ENCODE measurements at places on chromosomes 11 and 22.

- no peak for DNase-seq
Observed at GRCh38 chr11:94525546-94526324, 13.5 kb downstream of the C11orf97 start.

GRCh38 chr11:14835496-14836492 is 56.2 kb downstream of the CYP2R1 start:
- DNase-seq: no peak

DNA sequence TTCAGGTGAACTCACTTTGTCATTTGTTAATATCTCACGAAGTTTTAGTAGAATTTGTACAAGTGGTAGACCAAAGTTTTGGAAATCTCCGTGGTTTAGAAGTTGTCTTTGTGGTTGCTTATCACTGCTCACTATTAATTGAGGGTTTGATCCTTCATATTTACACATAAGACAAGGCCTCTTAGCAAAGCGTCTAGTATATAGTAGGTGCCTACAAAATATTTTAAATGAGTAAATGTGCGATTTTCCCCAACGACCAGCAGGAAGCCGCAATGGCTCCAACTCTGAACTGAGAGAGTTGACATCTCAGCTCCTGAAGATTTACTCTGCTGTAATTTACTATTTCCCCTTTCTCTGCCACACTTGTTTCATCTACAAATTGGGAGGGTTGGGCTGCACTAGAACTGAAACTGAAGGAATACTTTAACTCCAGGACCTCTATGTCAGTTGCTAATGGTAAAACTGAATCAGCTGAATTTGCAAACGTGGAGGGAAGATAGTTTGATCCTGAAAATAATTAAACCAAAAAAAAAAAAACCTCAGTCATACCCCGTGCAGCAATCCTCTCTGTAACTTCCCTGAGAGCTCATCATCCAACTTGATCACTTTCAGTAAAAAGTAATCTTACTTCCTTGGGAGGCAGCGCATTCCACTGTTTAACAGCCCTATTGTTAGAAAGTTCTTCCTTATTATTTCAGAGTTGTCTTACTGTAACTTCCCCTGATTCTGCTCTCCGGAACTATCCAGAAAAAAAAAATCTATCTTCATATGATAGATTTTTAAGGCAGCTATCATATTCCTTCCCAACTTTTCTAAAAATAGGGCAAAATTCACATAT is 1.3 kb upstream of the SBF2 start:
- no peak for DNase-seq

DNA sequence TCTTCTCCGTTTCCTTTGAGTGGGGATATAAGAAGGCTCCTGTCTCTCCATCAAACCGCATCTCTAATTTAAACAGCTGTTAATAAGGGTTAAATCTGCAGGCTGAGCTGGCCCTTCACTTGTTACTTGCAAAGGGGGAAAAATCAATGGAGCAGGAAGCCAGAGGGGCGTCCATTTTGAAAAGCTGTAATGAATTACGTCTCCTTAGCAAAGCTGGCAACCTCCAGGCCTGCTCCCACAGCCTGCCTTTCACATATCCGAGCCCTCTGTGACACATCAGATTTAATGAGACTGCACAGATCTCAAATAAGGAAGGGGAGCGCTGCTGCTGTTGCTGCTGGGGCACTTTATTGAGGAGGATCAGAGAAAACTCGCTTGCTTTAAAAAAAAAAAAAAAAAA is 320.8 kb downstream of the BLID start:
- no peak for DNase-seq

DNA sequence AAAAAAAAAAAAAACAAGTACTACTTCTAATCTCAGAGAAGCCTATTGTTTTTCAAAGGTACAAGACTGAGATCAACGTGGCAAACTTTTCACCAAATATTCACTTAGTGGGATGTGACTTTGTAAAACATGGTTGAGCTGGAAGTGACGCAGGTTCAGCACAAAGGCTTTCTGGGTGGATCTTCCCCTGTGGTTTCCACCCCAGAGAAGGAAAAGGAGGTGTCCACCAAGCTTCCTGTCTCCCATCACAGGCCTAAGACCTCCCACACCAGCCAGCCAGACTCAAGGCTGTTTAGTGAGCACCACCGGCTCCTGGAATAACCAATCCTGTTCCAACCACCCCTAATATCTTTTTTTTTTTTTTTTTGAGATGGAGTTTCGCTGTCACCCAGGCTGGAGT is 5.7 kb downstream of the TMEM184B start:
- DNase-seq: peak; percentile 29

DNA sequence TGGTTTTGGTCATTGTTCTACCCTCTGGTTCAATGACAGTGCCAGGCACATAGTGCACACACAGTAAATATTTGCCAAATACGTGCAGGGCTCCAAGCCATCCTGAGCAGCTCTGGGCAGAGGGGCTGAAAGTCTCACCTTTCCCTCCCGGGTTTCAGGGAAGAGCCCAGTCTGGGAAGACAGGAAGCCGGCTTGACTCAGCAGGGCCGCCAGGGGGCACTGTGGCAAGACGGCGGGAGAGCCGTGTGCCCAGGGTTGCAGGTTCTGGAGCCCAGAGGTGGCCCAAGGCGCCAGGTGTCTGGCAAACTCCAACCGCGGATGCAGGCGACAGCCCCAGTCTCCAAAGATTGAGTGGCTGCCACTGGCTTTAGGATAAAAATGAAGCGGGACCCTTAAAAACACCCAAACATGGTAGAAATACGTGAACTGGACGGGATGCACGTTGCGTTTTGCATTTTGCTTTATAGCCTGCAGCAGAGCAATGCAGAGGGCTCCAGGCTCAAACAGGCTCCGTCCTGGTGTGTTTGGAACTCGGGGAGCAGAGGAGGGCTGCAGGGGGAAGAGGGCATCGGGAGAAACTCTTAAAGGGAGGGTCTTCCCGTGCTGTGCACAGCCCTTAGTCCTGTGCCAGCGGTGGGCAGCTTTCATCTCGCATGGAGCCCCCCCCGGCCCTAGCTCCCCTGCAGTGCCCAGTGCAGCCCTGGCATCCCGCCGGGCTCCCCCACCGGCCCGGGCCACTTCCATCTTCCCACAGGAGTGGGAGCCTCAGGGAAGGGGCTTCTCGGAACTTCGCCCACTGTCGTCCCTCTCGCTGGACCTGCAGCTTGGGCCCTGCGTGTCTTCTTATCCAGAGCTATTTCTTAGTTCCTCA is 10.7 kb downstream of the KRTAP5-5 start:
- peak; percentile 5 for DNase-seq

DNA sequence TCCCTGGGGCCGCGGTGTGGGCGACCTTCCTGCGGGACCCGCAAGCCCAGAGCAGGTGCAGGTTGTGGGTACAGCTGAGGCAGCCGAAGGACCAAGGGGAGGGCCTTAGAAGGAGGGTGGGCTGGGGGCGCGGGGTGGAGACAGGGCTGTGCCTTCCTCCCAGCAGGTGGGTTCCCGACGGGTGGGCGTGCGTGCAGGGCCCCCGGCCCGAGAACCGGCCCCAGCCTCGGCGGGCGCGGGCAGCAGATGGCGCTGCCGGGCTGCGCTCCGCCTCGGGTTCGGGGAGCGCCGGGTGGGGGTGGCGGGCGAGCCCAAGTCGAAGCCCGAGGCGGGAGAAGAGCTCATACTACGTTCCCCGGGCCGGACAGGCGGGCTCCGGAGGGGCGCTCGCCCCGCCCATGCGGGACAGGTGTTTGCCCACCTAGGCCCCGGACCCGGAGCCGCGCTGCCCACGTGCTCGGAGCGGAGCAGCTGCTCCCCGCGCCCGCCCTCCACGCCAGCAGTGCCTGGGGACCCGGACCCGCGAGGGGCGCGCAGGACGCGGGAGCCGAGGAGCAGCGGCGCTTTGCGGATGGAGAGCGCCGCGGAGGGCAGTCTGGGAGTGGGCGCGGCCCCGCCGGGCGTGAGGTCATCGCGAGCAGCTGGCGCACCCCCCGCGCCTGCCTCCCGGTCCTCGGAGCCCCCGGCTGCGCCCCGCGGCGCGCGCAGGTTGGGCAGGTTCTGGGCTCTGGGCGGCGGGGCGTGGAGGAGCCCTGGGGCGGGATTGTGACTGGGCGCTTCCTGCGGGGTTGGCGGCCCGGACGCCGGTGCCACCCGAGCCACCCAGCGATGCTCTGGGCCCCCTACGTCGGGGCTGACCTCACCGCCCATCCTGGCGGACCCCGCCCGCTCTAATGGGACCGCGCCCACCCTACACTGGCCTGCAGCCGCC is 25.3 kb downstream of the DUSP8 start:
- DNase-seq: peak; percentile 25
